Transverse colon (tissue), 4 donors: ENCODE measurements at places on chromosomes 12 and 14. TPM values are rescaled to one million over a fixed set of nuclear protein-coding genes. Genes with fewer than 3 reads are reported as not detected.

The ERC1 gene
- total RNA-seq: 60.2 TPM

GRCh38 chr14:63896278-63896720 is 43.5 kb downstream of the SYNE2 start:
- peak; percentile 67 for DNase-seq
- H3K27ac ChIP-seq: peak overlapping the region; percentile 67
- H3K4me3 ChIP-seq: no peak overlapping the region

GRCh38 chr12:89825591-89826449 is 117.2 kb upstream of the ATP2B1 start:
- H3K27me3 ChIP-seq: no peaks in the 10 kb centered on the region
- H3K4me3 ChIP-seq: no peak overlapping the region
- H3K27ac ChIP-seq: no peak overlapping the region
- no peaks in the 10 kb centered on the region for H3K36me3 ChIP-seq

The KLHDC1 gene
- 9.4 TPM for total RNA-seq

- H3K36me3 ChIP-seq: no peaks in the 10 kb centered on the region
- no peak overlapping the region for H3K4me3 ChIP-seq
- H3K4me1 ChIP-seq: no peaks in the 10 kb centered on the region
- H3K27me3 ChIP-seq: no peaks in the 10 kb centered on the region
Measured at GRCh38 chr14:61116369-61116768, 135.3 kb downstream of the SLC38A6 start.

The RNU7-1 gene
- total RNA-seq: not detected

GRCh38 chr14:90281756-90282155 is 25.4 kb downstream of the PSMC1 start:
- H3K4me1 ChIP-seq: no peaks in the 10 kb centered on the region
- no peaks in the 10 kb centered on the region for H3K36me3 ChIP-seq
- H3K27me3 ChIP-seq: no peaks in the 10 kb centered on the region

The PRR4 gene
- total RNA-seq: not detected

DNA sequence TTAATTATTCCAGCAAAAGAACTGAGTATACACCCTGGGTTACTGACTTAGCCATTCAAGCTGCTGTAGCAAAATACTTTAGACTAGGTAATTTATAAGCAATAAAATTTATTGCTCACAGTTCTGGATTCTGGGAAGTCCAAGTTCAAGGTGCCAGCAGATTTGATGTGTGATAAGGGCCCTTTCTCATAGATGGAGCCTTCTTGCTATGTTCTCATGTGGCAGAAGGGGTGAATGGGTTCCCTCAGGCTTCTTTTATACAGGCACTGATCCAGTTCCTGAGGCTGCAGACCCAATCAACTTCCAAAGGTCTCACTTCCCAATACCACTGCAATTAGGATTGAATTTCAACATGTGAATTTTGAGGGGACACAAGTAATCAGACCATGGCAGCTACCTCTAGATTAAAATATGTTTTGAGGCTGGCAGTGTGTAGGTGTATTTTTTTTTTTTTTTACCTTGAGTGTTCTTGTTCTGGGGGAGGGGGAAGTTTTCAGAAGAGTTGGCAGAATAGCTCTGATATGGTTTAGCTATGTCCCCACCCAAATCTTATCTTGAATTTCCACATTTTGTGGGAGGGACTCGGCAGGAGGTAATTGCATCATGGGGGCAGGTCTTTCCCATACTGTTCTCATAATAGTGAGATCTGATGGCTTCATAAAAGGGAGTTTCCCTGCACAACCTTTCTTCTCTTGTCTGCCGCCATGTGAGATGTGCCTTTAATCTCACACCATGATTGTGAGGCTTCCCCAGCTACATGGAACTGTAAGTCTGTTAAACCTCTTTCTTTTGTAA is 178.2 kb downstream of the RASSF9 start:
- no peak overlapping the region for H3K27ac ChIP-seq
- no peaks in the 10 kb centered on the region for H3K4me1 ChIP-seq
- no peaks in the 10 kb centered on the region for H3K27me3 ChIP-seq
- no peaks in the 10 kb centered on the region for H3K36me3 ChIP-seq
- no peak for DNase-seq
- no peak overlapping the region for H3K4me3 ChIP-seq

DNA sequence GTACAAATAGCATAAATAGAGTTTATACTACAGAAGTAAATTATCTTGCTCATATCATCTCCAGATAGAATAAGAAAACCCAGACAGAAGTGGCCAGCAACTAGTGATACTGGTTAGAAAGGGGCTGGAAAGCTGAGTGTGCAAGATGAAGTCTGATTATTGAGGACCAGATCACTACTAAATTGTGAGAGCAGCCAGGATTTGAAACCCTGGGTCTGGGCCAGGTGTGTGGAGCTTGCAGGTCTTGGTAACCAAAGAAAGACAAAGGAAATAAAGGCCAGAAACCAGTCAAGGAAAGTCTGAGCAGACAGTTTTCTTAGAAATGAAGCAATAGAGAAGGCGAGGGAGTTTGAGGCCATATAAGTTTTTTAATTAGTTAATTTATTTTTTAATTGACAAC is 611.8 kb downstream of the ETNK1 start:
- no peak for DNase-seq
- H3K27me3 ChIP-seq: no peaks in the 10 kb centered on the region
- no peaks in the 10 kb centered on the region for H3K36me3 ChIP-seq
- H3K27ac ChIP-seq: no peak overlapping the region
- peaks cover 8% of the 10 kb centered on the region for H3K4me1 ChIP-seq
- H3K4me3 ChIP-seq: no peak overlapping the region

DNA sequence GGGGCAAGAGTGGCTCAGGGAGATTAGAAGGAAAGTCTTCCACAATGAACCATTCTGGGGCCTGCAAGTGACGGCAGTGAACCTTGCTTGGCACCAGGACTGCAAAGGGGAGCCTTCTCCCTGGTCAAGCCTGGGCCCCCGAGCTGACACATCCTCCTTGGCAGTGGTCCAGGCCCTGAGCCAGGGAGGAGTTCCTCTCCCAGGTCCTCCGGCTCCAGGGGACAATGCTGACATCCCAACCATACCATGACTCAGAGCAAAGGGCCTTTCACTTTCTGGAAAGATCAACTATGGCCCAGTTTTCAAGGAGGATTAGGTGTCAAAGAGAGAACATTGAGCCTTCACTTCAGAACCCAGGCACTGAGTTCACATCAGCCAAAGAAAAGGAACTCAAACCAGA is 756.5 kb upstream of the TBX3 start:
- DNase-seq: no peak
- H3K27ac ChIP-seq: no peak overlapping the region
- H3K4me1 ChIP-seq: no peaks in the 10 kb centered on the region
- no peak overlapping the region for H3K4me3 ChIP-seq

- H3K27me3 ChIP-seq: no peaks in the 10 kb centered on the region
- no peak for DNase-seq
- no peaks in the 10 kb centered on the region for H3K4me1 ChIP-seq
- no peak overlapping the region for H3K4me3 ChIP-seq
- H3K36me3 ChIP-seq: no peaks in the 10 kb centered on the region
Measured at GRCh38 chr12:26632756-26633155, 200.2 kb downstream of the ITPR2 start.

The BHLHE41 gene
- not detected for total RNA-seq

DNA sequence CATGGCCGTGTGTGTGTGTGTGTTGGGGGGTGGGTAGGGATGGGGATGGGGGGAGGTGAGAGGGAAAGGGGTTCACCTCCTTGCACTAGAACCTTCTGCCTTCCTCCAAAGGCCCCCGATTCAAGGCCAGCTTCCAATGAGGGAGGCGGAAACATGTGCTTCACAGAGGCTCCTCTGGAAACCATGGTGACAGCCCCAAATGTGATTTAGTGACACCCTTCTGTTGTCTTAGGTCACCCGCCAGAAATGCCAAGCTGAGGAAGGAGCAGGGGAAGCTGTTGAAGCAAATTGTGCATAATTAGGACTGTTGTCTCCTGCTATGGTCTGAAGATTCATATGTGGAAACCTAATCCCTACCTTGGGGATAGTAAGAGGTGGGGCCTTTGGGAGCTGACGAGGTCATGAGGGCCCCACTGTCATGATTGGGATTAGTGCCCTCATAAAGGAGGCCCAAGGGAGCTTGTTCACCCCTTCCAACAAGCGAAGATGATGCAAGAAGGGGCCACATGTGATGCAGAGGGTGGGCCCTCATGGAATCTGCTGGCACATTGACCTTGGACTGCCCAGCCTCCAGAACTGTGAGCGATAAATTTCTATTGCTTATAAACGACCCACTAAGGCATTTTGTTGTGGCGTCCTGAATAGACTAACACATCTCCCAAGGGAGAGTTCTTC is 95.2 kb downstream of the AACS start:
- H3K27me3 ChIP-seq: no peaks in the 10 kb centered on the region
- DNase-seq: no peak
- H3K4me3 ChIP-seq: no peak overlapping the region
- H3K27ac ChIP-seq: no peak overlapping the region

GRCh38 chr14:89702073-89702875 is 252.3 kb downstream of the EFCAB11 start:
- H3K4me3 ChIP-seq: peak overlapping the region; percentile 60
- H3K27me3 ChIP-seq: no peaks in the 10 kb centered on the region
- H3K36me3 ChIP-seq: no peaks in the 10 kb centered on the region
- H3K27ac ChIP-seq: peak overlapping the region; percentile 78

The PAPLN gene
- total RNA-seq: 12.5 TPM
